AG08395 (cell line): ENCODE measurements at places on chromosomes 1 and 21.

- peak; percentile 82 for DNase-seq
Observed at GRCh38 chr1:43373066-43373940, 5.5 kb upstream of the ELOVL1 start.

DNA sequence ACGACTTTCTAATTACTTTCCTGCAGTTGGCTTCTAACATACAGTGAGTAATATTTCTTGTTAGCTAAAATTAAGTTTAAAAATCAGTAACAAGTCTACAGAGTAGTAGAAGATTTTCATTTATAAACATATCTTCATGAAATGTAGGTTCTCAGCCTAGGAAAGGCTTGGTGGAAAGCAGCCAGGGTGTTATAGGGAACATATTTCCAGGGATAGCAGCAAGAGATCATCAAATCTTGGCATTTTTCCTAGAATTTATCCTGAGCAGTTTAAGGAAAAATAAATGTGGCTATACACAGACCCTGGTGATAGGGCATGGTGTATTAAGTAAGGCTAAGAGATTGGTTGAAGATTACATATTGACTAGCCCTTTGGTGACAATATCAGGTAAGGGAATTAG is 203.5 kb upstream of the NEGR1 start:
- peak; percentile 2 for DNase-seq

- no peak for DNase-seq
Observed at GRCh38 chr1:221823149-221823548, 81.3 kb upstream of the DUSP10 start.

- DNase-seq = no peak
Observed at GRCh38 chr1:97791251-97791650, 129.6 kb downstream of the DPYD start.

- DNase-seq = peak; percentile 57
Observed at GRCh38 chr21:33931799-33932390, 16.3 kb upstream of the ATP5PO start.

DNA sequence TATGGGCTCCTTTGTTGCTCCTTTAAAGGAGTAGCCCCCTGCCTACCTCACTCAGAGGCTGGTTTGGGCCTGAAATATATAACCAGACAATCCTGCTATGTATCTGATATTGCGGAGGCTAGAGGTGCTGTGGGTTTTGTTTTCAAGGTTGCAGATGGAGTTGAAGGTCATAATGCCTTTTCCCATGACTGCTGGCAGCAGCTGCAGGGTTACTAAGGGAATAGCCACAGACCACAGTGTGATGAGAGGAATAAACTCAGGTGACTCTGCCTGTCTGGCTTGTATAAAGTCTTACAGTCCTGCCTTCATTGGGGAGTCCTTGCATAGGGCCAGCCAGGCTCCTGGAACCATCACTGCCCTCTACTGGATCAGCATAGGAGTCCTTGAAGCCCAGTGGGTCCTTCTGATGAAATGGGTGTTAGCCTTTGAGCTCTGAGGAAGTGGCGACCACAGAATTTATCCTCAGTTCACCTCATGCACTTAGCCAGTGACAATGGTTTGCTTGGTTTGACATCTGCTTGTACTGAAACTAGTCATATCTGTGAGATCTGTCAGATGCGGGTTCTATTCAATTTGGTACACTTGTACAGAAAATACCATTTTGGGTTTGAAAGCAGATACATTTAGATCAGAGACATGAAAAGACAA is 174.4 kb upstream of the HMCN1 start:
- DNase-seq = peak; percentile 60

- no peak for DNase-seq
Observed at GRCh38 chr1:21447311-21447710, 7.4 kb downstream of the NBPF3 start.

GRCh38 chr1:8510041-8510823 is 192.3 kb downstream of the SLC45A1 start:
- peak; percentile 78 for DNase-seq

GRCh38 chr1:169906938-169907337 is 13.2 kb upstream of the SCYL3 start:
- peak; percentile 30 for DNase-seq
